ENCODE measurements at places on chromosomes 16 and 17.

DNA sequence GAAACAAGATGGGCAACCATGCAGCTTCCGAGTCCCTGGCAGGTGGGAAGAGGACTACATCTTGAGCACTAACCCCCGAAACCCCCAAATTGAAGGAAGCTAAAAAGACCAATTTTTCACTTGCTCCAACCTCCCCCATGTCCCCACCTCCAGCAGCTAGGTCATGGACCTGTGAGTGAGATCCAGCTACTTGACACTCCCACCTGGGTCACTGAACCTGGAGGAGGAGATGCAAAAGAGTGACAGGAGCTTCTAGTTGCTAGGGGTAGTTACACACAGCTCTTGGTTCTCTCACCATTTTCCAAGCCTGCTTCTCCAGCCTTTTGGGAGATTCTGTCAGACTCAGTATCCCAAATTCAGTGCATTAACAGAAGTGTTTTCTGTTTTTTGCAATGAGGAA, 11.2 kb downstream of the PDZD9 start:
- DNase-seq = no peak

DNA sequence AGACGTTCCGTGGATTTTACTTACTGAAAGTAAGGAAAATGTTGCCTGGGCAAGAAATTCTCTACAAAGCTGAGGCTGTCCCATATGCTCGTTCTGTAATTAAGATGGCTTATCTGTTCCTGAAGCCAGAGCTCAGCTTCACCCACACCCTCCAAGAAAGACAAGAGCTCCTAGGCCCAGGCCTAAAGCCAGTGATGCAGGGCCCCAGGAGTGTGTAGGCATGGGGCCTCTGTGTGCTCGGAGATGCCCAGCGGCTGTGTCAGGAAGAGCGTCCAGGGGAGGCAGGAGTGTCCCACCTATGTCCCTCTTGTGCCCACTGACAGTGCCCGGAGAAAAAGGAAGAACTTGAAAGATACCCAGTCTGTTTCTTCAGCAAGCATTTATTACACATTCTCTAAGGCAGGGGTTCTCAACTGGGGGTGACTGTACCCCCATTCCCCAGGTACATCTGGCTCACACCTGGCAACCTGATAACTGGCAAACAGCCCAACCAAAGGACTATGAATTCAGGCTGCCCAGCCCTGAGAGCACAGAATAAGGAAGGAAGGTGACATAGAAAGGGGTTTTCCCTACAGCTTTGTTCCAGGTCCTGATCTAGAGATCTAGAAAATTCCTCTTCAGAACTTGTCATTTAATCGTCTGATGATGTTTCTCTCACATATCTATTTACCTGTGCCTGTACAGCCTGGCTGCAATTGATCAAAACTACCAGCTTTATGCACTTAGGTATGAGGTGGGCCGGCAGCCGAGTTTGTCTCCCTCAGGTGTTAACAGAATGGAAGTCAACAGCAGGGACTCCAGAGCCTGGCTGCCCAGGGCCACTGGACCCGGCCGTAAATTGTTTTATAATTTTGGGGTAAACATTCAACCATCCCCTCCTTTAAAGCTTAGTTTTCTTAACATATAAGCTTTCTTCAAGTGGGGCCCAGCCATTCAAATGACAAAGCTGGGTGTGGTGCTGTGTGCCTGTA, 12.0 kb downstream of the SNN start:
- no peak for DNase-seq

- DNase-seq = peak; percentile 8
Observed at GRCh38 chr16:58026139-58026704, 668 bp downstream of the MMP15 start.

- DNase-seq = no peak
Observed at GRCh38 chr16:27486344-27486743, 63.4 kb downstream of the GTF3C1 start.

GRCh38 chr16:54102888-54103866, 183.4 kb downstream of the IRX3 start:
- DNase-seq = no peak

GRCh38 chr16:13005721-13006247, 104.4 kb downstream of the SHISA9 start:
- DNase-seq = no peak

DNA sequence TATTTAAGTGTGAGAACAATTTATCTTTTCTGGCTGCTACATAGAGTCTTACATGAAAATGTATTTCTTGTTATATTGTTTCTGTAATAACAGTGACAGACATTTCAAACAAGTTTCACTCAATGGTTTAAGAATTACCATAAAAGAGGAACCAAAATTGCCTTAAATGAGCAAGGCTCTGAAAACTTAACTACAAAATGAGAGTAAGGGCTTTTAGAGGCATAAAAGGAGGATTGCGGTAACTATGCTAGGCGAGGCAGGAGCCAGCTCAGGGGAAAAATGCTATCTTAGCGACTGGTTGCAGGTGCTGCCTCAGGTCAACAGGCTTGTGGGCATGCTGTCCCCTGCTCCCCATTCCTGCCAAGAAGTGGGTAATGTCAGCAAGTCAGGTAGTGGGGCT, 81.7 kb upstream of the MSI2 start:
- DNase-seq = no peak

DNA sequence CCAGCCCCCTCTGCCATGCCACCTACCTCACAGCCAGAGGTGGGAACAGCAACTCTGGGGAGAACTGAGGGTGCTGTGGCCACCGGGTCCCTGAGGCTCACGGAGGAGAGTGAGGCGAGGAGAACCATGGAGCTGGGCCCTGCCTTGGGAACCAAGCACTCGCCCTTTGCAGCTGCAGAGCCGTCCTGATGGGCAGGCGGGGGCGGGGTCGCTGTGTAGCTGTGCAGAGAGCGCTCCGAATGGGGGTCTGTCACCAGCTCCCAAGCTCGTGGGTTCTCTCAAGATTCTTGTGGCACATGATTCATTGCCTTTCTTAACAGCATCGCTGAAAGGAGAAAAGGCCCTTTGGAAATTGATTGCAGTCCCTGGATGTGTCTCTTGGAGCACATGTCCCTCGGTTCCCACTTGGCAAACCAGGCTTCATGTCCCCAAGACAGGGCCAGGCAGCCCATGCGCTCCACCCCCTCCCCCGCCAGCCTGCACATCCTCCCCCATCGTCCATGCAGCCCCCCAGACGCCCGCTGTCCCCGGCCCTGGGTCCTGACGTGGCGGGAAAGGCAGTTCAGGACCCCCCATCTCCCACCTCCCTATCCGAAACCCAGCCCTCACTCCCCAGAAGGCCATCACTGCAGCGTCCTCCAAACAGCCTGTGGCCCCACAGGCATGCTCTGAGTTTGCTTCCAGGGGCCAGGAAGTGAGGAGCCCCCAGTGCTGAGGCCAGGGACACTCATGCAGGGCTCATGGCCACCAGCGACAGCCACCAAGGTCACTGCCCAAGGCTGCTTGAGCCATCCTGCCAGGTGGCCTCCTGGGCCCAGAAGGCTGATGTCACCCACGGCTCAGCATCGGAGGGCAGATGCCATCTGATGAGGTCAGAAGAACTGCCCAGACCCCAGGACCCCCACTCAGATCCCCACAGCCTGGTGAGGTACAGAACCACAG, 20.6 kb upstream of the CHMP6 start:
- no peak for DNase-seq

GRCh38 chr17:2598166-2598565, 4.7 kb downstream of the PAFAH1B1 start:
- DNase-seq = no peak

DNA sequence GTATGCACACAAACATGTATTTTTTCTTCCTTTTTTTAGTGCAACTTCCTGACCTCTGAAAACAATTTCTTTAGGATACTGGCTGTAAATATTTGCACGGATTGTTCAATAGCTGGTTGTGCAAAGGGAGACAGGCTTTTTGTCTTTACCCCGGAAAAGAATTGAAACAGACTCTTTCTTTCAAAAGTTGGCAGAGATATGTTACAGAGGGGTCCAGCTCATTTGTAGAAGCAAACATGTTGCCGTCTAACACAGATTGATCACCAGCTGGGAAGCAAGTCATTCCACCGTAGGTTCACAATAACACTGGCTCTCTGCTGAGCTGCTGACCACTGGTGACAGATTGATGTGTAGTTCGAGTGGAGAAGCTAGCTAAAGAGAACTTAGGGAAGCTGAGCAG, 130.9 kb downstream of the STX8 start:
- DNase-seq = no peak

- DNase-seq = no peak
Observed at GRCh38 chr17:68384471-68384870, 72.8 kb downstream of the WIPI1 start.

GRCh38 chr17:917391-917811, 62.2 kb downstream of the NXN start:
- DNase-seq = no peak

GRCh38 chr16:3769942-3770341, 52.6 kb upstream of the TRAP1 start:
- DNase-seq = no peak

All from DMS 273 treated with DMSO at 0.1 percent for 48 hours (cell line).